ENCODE measurements at places on chromosomes 2 and 18.

DNA sequence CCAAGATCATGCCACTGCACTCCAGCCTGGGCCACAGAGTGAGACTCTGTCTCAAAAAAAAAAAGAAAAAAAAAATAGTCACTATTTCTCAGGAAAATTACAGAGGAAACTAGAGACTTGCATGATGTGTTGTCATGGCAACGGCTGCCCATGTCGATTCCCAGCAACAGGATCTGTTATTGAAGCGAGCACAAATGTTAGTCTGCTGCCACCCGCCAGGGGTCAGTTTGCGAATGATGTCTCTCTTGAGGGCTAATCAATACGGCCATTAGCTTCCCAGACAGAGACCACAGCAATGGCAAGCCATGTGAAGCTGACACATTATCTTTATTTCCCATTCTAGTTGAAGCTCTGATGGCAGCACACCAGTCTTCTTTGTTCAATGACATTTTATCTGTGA lies 32.4 kb upstream of the ACYP2 start:
- no peak for DNase-seq

- no peak for DNase-seq
Observed at GRCh38 chr18:79136742-79137141, 67.5 kb downstream of the ATP9B start.

DNA sequence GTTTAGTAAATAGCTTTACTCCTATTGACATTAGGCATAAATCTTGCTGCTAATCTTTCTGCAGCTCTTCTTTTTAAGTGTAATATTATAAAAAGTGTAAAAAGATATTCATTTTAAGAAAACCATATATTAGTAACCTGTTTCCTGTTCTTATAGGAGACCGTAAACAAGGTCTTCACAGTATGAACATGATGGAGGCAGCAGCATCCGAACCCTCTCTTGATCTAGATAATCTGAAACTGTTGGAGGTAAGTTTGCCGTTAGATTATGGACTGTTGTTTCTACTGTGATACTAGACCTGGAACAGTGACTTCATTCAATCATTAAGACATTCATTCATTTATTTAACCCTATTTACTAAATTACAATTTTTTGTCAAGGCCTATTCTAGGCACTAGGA lies 120.0 kb upstream of the FAM117B start:
- DNase-seq = no peak

- no peak for DNase-seq
Observed at GRCh38 chr2:203675086-203675485, 31.4 kb upstream of the CD28 start.

DNA sequence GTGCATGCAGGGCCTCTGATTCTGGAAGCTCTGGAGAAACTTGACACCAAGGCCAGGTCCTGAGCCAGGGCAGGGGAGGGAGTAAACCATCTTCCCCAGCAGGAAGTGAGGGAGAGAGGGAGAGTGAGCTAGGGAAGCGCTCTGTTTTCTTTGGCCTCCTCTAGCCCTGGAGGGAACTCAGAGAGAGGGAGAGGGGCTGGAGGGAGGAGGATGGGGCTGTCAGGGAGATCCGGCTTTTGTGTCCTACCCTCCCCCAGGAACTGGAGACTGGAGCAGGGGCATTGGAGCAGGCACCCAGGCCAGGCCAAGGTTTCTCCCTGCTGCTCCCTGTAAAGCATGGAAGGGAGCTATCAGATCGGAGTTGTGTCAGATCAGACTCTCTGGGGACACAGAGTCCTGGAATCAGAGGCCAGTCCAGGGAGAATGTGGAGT lies 22.7 kb upstream of the PKDCC start:
- no peak for DNase-seq

DNA sequence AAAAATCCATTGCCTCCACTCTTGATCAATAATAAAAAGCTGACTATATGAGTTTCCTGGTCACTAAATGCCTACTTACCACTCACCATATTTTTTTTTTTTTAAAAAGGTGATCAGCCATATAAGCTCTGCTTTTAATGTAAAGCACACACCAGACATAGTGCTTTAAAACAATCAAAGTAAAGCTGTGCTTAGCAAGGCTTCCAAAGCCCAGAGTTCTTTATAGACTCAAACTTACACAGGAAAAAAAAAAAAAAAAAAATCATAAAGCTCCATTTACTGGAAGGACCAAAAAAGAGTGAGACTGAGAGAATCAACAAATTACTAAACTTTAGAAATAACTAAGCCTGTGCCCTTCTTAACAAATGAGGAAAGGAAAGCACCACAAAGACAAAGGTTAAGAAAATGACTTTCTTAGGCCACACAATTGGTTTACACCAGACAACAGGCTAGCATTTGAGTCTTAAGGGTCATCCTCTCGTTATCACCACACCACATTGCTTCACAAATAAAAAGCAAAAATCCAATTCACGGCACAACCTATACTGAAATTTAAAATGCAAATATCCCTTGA lies 11.2 kb downstream of the ACVR1 start:
- DNase-seq = no peak

GRCh38 chr2:240790370-240791220 lies 29.4 kb downstream of the KIF1A start:
- no peak for DNase-seq

GRCh38 chr2:128304715-128305554 lies 13.7 kb downstream of the HS6ST1 start:
- no peak for DNase-seq

DNA sequence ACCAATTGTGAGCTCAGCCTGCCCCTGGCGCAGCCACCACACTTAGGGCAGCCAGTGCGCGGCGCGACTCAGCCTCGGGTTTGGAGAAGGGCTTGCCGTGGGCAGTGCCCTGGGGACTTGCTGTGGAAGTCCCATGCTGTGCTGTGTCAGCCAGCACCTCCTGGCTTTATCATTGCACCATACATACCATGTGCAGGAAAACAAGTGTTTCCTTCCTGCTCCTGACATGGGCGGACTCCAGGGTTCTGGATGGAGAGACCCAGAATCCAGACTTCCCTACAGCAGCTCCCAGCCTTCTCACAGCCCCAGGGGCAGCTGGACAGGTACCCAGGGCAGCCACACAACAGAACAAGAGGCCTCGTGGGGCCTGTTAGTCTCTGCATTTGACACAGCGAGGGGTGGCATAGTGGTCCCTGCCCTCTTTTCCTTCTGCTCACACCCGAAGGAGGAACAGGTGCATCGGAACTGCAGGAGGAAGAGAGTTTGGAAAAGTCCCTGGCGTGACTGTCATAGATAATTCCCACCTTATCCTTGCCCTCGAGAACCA lies 54.2 kb downstream of the SDC1 start:
- no peak for DNase-seq

DNA sequence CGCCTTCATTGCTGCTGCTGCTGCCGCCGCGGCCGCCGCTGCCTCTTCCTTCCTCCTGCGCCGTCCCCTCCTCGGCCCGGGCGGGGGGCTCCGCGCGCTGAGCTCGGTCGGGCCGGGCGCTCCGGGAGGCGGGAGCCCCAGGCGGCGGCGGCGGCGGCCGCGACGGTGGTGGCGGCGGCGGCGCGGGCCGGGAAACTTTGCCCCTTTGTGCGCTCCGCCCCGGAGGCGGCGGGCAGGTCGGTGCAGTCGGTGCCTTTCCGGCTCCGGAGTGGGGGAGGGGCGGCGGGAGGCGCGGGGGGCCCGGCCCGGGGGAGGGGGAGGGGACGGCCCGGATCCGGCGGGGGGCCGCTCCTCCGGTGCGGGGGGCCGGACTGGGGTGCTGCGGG lies 205 bp downstream of the TET3 start:
- no peak for DNase-seq

DNA sequence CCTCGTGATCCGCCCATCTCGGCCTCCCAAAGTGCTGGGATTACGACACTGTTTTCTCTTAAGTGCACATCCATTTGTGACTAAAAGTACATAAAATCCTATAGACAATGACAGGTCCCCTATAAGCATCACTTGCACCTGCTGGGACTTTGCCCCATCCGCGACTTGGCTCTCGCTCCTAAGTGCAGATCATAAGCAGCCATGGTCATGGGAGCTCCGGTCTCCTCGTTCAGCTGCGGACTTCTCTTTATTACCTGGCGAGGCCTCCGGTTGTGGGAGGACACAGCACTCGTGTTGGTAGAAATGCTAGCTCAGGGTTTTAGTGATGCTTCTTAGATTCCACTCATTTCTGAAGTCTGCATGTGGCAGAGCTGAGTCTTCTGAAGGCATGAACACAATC lies 92.7 kb upstream of the ST6GAL2 start:
- DNase-seq = no peak

All from GOT3 (cell line).